ENCODE measurements at places on chromosomes 1 and 21. TPM values are rescaled to one million over a fixed set of nuclear protein-coding genes. Genes with fewer than 3 reads are reported as not detected.

The TNFRSF8 gene
- 0.53 TPM for total RNA-seq

The C1orf185 gene
- total RNA-seq, result not detected

The SPRR2F gene
- not detected for total RNA-seq

The GBP4 gene
- 9.6 TPM for total RNA-seq

The CD247 gene
- 1.3 TPM for total RNA-seq

The CREB3L4 gene
- 15.7 TPM for total RNA-seq

The TCHHL1 gene
- total RNA-seq, result not detected

The TLCD4 gene
- total RNA-seq, result 10.0 TPM

The CLCA4 gene
- not detected for total RNA-seq

The GPR89B gene
- 40.1 TPM for total RNA-seq

The S100A13 gene
- total RNA-seq, result 71.6 TPM

The NDC1 gene
- total RNA-seq, result 21.1 TPM

The YBX1 gene
- total RNA-seq, result 289 TPM

The LAMTOR2 gene
- total RNA-seq, result 68.4 TPM

The CDC42BPA gene
- total RNA-seq, result 70.0 TPM

The VASH2 gene
- total RNA-seq, result 21.6 TPM

The MYBPH gene
- total RNA-seq, result 12.0 TPM

The RIMKLA gene
- total RNA-seq, result 0.35 TPM

The SELL gene
- total RNA-seq, result 11.6 TPM

The SLC66A1 gene
- 15.1 TPM for total RNA-seq

The RIPPLY3 gene
- 0.99 TPM for total RNA-seq

The SHISA4 gene
- 28.4 TPM for total RNA-seq

The TMIGD3 gene
- total RNA-seq, result 0.47 TPM

The TTF2 gene
- total RNA-seq, result 15.4 TPM

The LRP8 gene
- total RNA-seq, result 5.4 TPM

The LCE2A gene
- total RNA-seq, result not detected

The DNAJC28 gene
- total RNA-seq, result 2.2 TPM

The RGS13 gene
- not detected for total RNA-seq

The NLRP3 gene
- total RNA-seq, result 4.0 TPM

The F3 gene
- total RNA-seq, result 35.3 TPM

The SLC22A15 gene
- total RNA-seq, result 8.5 TPM

The SDC3 gene
- 24.3 TPM for total RNA-seq

The MATN1 gene
- total RNA-seq, result 0.47 TPM

The LCE2B gene
- not detected for total RNA-seq

The PLEKHA6 gene
- 43.4 TPM for total RNA-seq

The S100A8 gene
- 89.2 TPM for total RNA-seq

The ALDH9A1 gene
- 69.9 TPM for total RNA-seq

The GPX7 gene
- 72.8 TPM for total RNA-seq

The ADAMTS4 gene
- total RNA-seq, result 1.3 TPM

The RNF186 gene
- total RNA-seq, result 0.18 TPM

The OR2T2 gene
- total RNA-seq, result 0.06 TPM

The S100A16 gene
- 78.6 TPM for total RNA-seq

The ZNF593OS gene
- total RNA-seq, result not detected

The FNDC5 gene
- total RNA-seq, result 55.6 TPM

The DTL gene
- 9.8 TPM for total RNA-seq

The POU3F1 gene
- total RNA-seq, result 0.88 TPM

The TPTE gene
- not detected for total RNA-seq

The ACKR1 gene
- total RNA-seq, result 1.6 TPM

The PRCC gene
- 33.2 TPM for total RNA-seq

The RIPK4 gene
- total RNA-seq, result 29.6 TPM

The LY9 gene
- total RNA-seq, result 0.93 TPM

The SLAMF6 gene
- 0.12 TPM for total RNA-seq

The CA6 gene
- total RNA-seq, result not detected

The KDF1 gene
- total RNA-seq, result 8.9 TPM

The PRAMEF20 gene
- total RNA-seq, result not detected

All from metanephros (tissue), 2 donors.